Colonic mucosa (tissue), 4 donors: ENCODE measurements at places on chromosomes 13 and 19.
A peak's percentile ranks its signal among the peaks of the same experiment; 100 is the strongest.

DNA sequence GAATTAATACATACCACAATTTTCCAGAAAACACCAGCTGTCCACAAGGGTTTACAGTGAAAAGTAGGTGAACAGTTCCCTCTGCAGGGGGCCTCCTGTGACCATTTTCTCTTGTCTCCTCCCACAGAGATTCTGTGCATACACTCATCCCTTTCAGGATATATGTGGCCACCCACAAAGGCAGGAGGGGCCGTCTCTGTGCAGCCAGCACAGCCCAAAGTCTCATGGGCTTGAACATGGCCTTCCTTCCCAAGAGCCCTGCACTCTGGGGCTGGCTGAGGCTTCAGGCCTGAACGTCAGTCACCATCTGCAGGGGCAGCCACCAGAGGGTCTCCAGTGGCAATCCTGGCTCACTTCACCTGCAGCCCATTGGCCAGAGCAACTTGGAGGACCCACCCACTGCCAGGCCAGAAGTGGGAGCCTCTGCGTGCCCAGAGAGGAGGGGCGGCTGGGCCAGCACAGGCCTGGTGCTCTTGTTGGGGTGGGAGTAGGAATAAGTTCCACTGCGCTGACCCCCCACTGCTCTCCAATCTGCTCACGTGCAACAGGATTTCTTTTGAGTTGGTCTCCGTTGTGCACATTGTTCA lies 25.1 kb downstream of the TMEM161A start:
- no peak for DNase-seq

GRCh38 chr13:83881140-83881684 lies 1.1 kb downstream of the SLITRK1 start:
- DNase-seq = no peak

DNA sequence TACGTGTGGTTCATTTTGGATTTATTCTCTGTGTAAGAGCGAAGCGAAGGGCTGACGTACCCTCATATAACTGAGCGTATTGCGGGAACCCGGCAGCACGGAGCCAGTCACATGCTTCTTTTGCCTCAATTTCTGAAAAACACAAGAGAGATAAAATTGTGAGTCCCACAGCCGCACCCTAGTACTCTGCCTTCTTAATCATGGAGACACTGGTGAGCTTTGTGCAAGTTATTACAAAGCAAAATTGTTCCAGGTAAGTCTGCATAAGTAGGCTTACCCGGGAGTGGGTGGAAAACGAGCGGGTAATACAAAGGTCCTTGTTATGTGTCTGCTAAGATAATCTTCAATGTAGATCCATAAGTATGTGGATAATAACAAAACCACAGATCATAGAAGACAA lies 118.1 kb downstream of the STARD13 start:
- no peak for DNase-seq

DNA sequence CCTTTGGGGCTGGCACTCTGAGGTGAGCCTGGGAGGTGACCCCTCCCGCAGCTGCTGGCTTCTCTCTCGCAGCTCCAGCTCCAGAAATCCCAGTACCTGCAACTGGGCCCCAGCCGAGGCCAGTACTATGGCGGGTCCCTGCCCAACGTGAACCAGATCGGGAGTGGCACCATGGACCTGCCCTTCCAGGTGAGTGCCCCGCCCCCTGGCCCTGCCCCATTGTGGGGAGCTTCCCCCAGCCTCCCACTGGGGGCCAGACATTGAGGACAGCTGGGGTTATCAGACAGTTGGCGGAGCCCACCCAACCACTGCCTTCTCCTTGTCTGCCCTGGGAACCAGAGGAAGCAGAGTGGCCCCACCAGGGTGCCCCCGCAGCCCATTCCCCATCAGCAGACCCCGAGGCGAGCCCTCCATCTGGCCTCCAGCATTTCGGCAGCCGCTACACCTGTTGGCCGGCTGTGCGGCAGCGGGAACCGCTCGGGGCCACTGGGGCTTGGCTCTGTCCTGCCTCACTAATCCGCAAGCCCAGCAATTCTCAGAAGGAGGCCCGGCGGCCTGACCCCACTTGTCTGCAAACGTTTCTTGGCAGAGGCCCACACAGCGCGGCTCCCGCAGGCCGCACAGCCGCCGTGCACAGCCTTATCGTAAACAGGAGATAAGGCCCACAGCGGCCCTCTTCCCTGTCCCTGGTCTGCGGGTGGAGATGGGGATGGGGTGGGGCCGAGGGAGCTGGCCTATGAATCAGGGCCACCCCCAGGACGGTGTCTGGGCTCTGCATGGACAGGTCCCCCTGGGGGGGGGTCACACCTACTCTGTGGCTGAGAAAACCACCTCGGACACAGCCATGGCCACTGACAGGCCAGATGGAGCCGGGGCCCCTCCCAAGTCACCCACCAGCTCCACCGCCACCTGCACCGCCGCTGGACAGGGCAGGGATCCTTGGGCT lies 48.0 kb downstream of the COMP start:
- peak; percentile 85 for DNase-seq

DNA sequence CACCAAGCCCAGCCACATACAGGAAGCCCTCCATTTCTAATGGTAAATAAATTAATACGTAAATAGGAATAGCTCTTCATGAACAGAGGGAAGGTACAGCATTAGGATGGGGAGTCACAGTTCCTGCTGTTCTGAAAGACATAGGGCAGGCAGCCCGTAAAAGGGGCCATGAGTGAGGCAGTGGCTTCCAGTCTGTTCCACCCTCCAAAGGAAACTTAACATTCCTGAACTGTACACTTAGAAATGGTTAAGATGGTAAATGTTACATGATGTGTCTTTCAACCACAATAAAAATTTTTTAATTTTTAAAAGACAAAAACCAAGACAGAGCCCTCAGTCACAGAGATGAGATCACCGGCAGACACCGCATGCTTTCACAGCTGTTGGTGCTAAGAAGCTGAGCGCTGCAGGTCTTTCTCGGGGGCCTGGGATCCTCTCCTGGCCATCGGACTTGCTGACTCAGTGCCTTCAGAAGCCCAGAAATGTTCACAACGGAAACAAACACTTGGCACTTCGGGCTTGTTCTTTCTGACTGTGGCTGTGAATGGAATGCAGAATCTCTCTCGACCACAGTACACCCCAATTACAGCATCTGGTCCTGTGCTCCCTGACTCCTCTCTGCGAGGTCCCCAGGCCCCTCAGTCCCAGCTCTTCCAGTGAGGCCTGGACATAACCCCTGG lies 36.4 kb downstream of the EPS15L1 start:
- peak; percentile 37 for DNase-seq

- DNase-seq = peak; percentile 61
These were observed 7.3 kb downstream of the IFNL3 start for GRCh38 chr19:39237200-39238184.

DNA sequence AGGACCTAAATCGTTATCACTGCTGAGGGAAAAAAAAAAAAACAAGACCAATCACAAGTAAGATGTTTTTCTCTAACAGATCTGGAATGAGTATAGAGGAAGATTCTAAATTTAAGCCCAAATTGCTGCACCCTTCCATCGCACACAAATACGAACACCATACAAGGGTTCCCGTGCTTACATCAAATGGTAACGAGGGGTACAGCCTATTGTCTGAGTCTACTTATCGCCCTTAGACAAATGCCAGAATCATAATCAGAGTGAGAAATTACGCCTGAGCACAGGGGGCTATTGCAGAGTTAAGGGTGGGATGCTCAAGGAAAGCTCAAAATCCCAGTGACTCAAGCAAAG lies 603 bp downstream of the ZC3H13 start:
- DNase-seq = no peak

DNA sequence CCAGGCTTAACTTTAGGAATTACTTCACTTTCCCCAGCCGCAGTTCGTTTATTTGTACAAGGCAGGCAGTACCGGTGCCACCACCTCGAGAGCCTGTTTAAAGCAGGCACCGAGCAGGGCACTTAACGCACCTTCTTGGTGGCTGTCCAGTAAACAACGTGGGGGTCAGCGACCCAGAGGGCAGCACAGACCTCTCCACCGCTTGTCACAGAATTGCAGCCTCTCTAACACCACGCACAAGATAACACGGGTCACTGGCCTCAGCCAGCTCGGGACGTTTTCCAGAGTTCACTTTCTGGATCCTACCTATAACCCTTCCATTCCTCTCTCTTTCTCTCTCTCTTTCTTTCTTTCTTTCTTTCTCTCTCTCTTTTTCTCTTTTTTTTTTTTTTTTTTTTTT lies 16.8 kb upstream of the ELAVL1 start:
- no peak for DNase-seq

DNA sequence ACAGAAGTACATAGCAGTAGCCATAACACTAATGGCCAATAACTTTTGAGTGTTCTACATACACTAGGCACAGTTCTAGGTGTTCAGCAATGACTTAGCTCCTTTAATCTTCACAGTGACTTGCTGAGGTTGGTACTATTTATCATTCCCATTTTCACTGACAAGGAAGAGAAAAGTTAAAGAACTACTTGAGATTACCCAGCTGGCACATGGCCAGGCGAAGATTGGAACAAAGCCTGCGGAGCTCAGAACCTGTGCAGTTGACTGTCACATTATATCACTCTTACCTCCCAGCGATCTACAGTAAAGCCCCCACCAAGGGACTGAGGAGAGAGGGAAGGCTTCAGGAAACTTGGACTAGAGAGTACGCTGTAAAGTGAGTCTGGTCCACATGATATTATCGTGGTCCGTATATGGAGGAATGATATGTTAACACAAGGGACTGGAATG lies 42.4 kb upstream of the WDFY2 start:
- DNase-seq = peak; percentile 28

DNA sequence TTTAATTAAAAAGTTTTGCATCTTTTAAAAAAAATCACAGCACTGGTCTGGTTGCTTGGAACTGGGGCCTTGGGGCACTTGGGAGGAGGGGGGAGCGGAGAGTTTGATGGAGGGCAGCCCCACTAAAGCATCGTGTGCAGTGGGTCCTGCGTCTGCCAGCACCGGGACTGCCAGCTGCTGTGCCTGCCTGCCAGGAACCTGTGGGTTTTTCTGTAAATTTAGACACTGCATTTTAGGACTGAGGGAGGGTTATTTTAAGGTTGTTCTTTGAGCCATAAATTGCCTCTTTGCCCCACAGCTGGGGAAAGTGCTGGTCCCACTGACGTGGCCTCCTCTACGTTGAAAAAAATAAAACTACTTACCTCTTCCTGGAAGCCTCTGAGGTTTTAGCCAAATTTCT lies 2.9 kb downstream of the KLF2 start:
- DNase-seq = no peak
